ENCODE measurements at places on chromosomes 1 and 21.

GRCh38 chr1:228457396-228458176 is 29.6 kb upstream of the RNF187 start:
- DNase-seq = peak; percentile 98

DNA sequence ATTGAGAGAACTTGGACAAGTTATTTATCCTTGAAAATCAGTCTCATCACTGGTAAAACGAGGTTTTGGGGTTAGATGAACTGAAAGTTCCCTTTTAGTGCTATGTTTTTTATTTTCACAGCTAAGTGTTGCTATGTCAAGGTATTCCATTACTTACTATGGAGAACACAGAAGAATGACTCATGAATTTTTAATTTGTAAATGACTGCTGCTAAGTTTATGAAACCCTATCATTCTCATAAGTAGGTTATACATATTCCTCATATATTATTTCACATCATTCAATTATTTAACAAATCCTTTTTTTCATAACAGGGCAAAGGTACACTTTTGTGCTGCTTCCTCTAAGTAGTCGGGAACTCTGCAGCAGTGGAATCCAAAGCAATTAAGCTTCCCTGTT is 52.2 kb upstream of the ATP1A1 start:
- DNase-seq = no peak

- no peak for DNase-seq
Observed at GRCh38 chr1:14362331-14362730, 236.2 kb upstream of the KAZN start.

- DNase-seq = no peak
Observed at GRCh38 chr1:148352470-148353053, 130.5 kb downstream of the PPIAL4G start.

GRCh38 chr1:69862906-69863305 is 295.2 kb downstream of the LRRC7 start:
- DNase-seq = no peak

DNA sequence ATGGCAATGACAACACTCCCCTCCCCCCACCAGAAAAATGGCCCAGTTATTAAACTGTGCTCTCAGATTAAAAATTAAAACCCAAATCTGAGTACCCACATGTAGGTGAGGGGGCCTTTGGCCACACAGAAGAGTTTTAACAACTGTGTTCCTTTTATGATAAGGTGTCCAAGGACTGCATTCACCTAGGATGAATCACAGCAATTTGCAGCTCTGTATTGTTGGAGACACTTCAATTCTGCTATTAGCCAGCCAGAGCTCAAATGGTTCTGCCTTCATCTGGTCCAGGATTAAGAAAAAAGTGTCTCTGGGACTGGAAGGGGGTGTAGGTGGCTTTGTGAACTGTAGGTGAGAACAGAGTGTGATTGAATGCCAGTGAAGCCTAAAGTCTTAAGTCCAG is 43.3 kb upstream of the DIRAS3 start:
- no peak for DNase-seq

DNA sequence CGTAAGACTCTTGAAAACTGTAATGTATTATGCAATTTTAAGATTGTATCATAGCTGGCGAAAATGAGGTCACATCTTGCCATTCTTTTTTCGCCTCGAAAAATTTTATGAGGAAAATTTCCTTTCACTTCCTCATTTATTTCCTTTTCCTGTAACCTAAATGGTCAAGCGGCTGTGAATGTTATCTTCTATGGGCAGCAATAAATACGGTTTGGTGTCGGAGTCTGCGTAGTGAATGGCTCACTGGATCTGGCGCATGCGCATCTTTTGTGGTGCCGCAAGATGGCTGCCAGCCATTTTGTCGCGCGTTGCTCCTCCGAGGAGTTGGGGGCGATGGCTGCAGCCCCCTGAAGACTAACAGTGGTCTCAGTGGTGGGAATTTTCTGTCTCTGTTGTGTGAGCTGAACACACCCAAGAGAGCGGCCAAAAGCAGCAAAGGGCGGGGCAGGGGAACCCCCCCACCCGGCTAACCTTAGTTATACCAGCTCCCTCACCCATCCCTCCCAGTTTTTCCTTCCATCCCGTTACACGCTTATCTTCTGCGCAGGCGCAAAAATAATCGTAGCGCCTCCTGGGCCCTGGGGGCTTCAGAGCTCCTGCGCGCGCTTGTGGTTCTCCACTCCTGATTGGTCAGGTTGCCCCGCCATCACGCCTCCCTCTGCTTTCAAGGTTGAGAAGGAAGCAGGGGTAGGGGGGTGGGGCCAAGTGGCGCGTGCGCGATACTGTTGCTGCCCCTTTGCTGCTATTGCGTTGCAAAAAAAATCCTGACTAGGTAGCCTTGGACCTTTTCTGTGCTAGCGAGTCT is at the start of gene RPRD2:
TSS of gene RPRD2 (plus strand) at position 722 of the 805 bp plus-strand sequence. CDS start 568 bp downstream, outside the sequence.
- peak; percentile 100 for DNase-seq

GRCh38 chr1:1021920-1022259 is 2.0 kb downstream of the AGRN start:
- no peak for DNase-seq

GRCh38 chr1:111481387-111482221 is 7.8 kb downstream of the C1orf162 start:
- peak; percentile 63 for DNase-seq

DNA sequence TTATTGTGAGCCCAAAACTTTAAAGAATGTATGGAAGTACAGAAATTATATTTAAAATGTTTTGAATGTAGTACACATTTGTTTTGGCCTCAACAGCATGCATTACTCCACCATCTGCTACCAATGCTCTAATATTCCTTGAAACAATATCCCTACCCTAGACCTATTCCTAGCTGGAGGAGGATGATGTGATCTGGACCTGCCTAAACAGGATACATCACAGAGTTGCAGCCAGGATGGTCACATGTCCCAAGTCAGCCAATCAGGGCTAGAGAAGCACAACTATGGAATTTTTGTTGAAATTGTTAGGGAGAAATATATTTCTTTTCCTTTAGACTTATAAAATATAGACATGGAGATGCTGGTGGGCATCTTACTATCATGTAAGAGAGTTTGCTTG is 623.3 kb upstream of the NR5A2 start:
- no peak for DNase-seq

DNA sequence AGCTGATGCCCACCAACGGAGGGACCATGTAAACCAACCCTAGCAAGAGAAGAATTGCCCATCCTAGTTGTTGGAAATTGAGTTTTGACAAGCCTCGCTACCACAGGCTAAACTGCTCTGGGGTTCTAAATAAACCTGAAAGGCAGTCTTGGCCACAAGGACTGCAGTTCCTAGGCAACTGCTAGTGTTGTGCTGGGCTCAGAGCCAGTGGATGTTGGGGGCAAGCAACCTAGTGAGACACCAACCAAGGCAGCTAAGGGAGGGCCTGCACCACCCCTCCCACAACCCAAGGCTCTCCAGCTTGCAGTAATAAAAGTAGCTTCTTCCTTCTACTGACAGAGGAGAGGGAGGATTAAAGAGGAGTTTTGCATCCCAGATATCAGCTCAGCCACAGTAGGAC is 102.4 kb upstream of the PKN2 start:
- DNase-seq = no peak

- no peak for DNase-seq
Observed at GRCh38 chr1:29974316-29974724, 738.0 kb downstream of the PTPRU start.

Measured in CD4-positive, alpha-beta T cell treated with Interleukin-4 for 4 hours (primary cell).